ENCODE measurements at places on chromosomes 5 and 9.

DNA sequence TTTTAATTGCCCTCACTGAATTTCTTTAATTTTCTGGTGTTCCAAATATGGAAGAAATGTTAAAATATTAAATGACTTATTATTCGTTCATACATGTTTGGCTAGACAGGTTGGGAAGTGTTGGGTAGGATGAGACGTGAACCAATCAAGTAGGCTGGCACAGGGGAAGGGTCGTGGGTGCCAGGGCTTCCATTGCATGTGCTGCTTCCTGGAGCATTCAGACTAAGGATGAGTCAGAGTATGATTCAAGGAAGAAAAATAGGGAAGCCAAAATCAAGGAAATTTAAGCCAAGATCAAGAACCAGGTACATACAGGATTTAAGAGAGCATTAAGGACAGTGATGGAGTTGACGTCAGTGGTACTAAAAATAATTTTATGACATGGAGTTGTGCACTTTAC is 2068.0 kb downstream of the MAT2B start:
- no peak for DNase-seq

GRCh38 chr5:137822984-137823383 is 44.7 kb upstream of the MYOT start:
- DNase-seq: no peak

DNA sequence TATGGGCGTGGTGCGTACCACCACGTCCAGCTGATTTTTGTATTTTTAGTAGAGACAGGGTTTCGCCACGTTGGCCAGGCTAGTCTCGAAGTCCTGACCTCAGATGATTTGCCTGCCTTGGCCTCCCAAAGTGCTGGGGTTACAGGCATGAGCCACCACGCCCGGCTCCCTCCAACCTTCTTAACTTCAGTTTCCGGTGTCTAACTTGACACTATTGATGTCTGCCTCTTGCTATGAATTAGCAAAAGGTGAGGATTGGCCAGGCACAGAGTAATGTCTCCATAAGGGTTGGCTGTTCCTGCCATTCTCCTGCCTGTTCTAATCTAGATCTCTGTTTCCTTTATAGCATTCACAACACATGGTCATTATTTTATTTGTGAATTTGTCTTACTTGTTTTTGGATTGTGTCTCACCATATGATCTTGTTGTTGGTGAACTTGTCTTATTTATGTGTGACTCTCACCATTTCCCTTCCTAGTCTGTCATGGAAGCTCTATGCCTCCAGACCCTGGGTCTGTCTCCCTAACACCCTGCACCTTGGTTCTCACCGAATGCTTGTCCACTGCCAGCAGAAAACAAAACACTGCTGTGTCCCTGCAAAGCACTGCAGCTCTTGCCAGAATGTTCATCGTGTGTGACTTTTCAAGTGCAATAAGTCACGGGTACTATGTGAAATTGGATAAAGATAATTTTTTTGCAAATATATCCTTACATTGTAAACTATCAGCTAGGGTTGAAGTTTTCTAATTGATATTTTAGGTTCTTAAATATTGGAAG is 26.0 kb downstream of the BASP1 start:
- DNase-seq: no peak

DNA sequence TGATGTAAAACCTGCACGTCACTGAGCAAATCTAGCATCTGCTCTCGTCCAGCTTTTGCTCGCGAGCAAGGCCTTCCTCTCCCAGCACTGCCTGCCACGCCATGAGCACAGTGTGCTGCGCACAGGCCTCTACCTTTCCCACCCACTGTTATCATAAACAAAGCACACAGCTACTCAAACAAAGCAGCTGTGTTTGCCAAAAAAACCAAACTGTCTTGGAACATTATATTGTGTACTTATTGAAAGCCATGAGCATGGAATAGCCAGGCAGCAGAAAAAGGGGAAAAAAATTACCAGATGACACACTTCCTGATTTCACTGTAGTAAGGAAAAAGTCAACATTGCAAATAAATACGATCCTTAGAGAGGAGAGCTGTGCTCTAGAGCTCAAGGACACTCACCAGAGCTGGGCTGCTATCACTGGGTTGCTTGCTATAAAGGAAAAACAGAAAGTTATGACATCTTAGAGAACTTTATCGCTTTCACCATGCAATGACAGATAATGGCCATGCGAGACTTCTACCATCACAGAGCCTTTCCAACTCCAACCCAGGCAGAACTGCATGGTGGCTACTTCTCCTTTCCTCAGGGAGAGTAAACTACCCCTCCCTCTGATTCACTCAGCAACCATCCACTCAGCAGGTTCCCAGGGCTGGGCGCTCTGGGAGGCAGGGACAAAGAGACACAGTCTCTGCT is 69.6 kb downstream of the EPB41L4B start:
- no peak for DNase-seq

- no peak for DNase-seq
Observed at GRCh38 chr9:97564291-97565175, 63.1 kb downstream of the TMOD1 start.
